ENCODE measurements at places on chromosomes 13 and 19.

GRCh38 chr19:16111909-16112752, 442 bp downstream of the RAB8A start:
- DNase-seq, result no peak

- no peak for DNase-seq
Observed at GRCh38 chr19:48614436-48615230, at the start of gene FAM83E. Gene FAM83E (minus strand): TSS chr19:48615076. CDS start chr19:48613372, 1,704 bp downstream.

- peak; percentile 0 for DNase-seq
Observed at GRCh38 chr13:26377038-26377437, 123.1 kb downstream of the CDK8 start.

GRCh38 chr19:588741-589692, 664 bp upstream of the HCN2 start:
- DNase-seq, result no peak

DNA sequence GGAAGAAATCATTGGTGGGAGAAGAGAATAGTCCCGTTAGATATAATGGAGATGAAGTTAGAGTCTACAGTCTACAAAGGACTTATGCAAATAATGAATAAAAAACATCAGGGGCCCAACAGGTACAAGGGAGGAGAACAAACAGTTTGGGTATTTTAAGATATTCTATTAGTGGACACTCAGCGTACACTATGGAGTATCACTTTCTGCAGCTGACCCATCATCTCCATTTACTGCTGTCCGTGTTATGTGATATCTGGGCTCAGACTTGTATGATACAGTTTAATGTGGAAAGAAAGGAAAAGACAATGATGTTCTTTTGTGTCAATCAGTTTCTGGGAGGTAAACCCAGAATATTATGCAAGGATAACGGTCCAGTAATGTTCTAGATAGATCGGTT, 126.2 kb downstream of the RAB20 start:
- DNase-seq, result no peak

DNA sequence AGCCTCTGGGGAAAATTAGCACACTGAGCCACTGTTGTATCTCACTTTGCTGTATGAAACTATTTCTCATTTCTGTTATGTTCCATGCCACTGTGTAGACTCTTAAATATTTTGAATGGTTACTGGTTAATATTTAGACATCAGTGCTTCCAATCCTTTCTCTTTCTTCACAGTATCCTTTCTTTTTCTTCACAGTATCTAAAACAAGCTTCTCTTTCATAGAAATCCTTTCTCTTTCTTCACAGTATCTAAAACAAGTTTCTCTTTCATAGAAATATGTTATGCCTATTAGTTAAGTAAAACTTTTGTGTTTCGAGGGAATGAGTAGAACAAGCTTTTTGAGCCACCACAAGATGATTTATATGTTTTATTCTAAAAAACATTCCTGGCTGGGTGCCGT, 326.8 kb upstream of the KLF12 start:
- no peak for DNase-seq

DNA sequence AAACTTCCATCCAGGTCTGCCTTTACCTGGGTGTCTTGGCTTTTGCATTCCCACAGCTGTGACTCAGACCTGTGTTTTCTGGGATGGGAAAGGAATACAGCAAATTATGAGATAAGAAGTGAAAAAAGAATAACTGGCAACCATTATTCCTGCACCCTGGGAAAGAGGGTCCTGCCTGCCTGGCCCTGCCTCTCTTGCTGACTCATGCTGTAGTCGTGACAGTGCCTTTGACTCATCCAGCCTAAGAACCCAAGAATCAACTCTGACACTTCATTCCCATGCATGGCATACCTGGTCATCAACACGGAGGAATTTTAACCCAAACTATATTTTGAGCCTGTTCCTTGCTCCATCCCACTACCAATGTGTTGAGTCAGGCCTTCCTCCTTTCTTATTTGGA, 185.4 kb upstream of the SERP2 start:
- no peak for DNase-seq

DNA sequence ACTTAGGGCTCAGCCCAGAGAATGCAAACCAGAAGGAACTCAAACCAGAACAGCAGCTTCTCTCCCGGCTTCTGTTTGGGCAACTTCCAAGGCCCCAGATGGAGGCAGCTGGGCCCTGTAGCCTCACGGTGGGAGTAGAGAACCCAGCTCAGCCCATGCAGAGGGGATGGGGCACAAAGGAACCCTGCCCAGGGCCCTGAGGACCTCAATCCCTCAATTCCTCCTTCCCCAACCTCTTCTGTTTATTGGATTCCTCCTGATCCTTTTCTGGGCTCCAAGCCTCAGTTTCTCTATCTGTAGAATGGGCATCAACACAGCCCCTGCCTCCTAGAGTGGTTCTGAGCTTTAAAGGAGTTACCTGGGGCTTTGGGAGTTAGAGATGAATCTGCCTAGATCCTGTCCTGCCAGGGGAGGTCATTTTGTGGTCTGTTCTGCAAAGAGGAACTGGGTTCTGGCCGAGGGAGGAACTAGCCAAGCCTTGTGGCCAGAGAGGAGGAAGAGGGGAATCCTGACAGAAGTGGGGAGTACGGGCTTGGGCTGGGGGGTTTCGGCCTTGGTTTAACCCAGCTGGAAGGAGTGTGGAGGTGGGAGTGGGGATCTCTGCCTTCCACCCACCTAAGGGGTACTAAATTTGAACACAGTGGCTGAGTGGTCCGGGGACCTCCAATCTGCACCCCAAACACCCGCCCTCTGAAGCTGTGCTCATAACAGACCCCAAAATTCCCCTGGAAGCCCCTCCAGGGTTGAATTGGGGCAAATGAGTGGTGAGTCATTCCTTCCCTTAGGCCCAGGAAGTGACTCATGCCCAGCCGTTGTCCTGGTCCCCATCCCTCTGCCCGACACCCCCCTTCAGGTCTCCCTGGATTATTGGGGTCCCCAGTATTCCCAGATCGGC, 2.7 kb downstream of the ADGRE5 start:
- peak; percentile 58 for DNase-seq

- no peak for DNase-seq
Observed at GRCh38 chr13:25170554-25171111, 1.5 kb downstream of the AMER2 start.

- DNase-seq, result no peak
Observed at GRCh38 chr13:89514534-89515312, 1832.8 kb upstream of the MIR17HG start.

- peak; percentile 67 for DNase-seq
Observed at GRCh38 chr19:46748325-46749109, 2.3 kb upstream of the STRN4 start.

Measured in activated gamma-delta T cell treated with anti-CD3 and anti-CD28 coated beads, Interleukin-2, amount 50 U/mL, for 16 hours (primary cell).